ENCODE measurements at places on chromosomes 6 and 20. TPM values are rescaled to one million over a fixed set of nuclear protein-coding genes. Genes with fewer than 3 reads are reported as not detected.

The RSPH9 gene
- total RNA-seq, result 0.30 TPM

The LY6G6D gene
- total RNA-seq, result not detected

The TRAM2 gene
- total RNA-seq, result 21.3 TPM

The MYBL2 gene
- not detected for total RNA-seq

The MICA gene
- total RNA-seq, result 24.7 TPM

The VGLL2 gene
- total RNA-seq, result not detected

The ABHD16A gene
- 51.2 TPM for total RNA-seq

- no peak for DNase-seq
These were observed 14.1 kb downstream of the FAM210B start for GRCh38 chr20:56372850-56373249.

GRCh38 chr6:148068437-148069061 is 274.1 kb upstream of the SASH1 start:
- DNase-seq, result no peak

DNA sequence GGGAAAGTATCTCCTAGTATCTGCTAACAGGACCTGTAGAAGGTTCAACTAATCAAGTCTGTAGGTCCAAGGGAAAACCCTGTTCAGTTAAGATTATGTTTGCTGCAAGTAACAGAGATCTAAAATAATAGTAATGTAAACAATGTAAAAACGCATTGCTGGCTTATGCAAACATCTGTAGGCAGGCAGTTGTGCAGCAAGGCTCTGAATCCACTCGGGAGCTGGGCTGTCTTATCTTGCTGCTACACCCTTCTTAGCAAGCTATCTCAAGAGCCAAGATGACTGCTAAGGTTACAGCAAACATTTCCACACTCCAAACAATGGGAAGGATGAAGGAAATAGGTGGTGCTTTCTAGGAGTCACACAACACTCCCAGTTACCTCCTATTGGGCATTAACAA is 397.3 kb upstream of the NRSN1 start:
- DNase-seq, result no peak

DNA sequence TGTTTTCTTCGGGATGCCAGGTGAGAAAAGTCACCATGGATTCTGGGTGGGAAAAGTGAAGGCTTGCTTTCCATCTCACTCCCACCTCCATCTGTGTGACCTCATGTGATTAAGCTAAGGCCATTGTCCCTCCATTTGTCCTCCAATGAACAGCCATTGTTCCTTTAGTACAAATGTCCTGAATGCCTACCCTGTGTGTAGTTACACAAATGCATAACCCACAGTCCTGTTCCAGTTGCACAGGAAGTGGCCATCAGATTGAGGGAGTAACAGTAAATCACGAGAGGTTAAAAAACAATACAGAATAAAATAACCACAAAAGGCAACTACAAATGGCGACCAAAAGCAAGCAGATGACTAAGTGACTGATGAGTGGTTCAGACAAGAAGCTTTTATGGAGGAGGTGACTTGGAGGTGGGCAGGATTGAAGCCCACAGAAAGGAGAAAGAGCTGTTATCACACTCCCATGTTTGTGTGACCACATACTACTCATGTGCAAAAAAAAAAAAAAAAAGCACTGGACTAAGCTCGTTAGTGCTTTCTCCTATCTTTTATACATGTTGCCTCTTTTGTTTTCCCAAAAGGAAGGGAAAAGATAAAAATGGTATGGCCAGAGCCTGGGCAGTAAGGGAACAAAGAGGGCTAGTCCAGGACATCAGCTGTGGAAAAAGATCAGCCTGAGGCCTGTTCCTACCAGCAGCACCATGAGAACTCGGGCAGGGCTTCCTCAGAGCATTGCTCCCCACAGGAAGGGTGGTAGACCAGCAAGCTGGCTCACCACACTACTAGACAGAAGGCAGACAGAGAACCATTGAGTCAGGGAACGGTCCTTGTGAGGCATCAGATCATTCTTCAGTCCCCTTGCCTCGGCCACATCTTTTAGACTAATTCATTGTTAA is 111.0 kb downstream of the TFAP2A start:
- no peak for DNase-seq

GRCh38 chr20:991850-992249 is 10.3 kb downstream of the RSPO4 start:
- no peak for DNase-seq

- DNase-seq, result peak; percentile 22
These were observed at the start of gene STMND1 for GRCh38 chr6:17101422-17102257. STMND1 (plus strand) TSS chr6:17102050; CDS start chr6:17102258, 208 bp downstream.

DNA sequence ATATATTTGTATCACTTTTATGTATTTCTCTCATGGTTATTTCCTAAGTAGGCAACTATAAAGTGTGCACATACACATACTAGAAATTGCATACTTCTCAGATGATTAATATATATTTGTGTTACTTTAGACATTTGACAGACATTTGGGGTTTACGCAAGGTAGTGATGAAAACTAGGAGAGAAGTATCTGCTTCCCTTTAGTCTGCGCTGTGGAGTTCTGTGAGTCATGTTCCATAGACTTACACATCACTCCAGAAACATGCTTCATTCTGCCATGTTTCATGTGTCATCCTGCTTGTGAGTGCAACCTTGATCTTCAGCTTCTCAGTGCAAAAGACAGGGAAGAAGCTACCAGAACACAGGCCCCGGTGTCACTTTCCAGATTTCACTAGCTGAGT is 200.7 kb upstream of the BMP2 start:
- no peak for DNase-seq

DNA sequence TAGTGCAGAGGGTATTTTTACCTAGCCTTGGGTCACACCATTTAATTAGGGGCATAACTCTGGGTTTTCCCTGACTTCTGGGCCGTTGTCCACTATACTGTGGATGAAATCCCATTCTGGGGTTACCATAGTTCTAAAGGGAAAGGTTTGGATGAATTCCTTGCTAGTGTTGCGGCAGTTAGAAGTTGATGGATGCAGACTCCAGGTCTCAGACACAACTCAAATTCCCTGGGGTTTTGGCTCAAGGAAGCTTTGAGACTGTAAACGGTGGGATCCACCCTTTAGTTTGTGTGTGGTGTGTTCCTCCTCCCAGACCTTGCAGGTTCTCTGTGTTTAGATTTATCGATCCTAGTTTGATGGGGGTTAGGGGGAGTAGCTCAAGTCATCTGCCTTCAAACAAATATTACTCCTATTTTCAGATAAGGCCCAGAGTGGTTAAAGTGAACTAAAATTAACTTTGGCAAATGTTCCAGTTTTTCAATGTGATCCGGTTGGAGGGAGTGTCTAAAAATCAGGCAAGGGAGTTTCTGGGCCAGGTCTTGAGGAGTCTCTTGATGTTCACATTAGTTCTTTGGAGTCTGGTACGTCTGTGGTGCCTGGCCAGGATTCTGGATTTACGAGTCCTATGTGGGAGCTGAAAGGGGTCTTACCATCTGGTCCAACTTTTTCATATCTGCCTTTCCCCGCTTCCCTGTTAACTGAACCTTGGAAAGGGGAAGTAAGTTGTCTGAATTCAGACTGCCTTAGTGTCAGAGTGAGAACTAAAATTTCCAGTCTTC is 1.5 kb downstream of the RALY start:
- DNase-seq, result peak; percentile 14

DNA sequence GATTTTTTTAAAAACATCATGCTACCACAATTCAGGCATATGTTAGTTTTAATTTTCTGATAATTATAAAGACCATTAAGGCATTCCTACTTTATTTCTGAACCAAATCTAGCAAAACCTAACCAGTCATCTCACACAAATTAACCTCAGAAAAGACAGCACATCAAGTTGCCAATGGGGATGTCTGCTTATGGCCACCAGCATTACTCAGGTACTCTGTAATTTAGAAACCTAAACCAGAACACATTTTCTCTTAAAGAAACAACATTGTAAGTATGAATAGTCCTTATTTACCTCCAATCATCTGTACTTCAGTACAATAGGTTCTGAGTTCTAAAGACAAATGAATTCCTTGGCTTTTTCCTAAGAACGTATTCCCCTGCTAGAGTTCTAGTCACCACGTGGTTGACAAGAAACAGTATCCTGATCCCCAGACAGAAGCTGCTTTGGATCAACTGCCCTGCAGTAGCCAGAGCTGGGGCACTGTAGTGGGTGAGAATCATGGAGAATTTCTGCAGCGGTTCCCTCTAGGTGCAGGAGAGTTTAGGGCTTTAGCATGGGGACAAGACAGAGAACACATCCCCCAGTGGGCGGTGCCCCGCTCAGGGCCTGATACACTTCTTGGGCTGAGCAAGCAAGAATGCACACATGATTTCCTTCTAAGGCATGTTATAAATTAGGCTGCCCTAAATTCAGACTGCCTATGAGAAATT is 15.4 kb downstream of the GCLC start:
- DNase-seq, result no peak

DNA sequence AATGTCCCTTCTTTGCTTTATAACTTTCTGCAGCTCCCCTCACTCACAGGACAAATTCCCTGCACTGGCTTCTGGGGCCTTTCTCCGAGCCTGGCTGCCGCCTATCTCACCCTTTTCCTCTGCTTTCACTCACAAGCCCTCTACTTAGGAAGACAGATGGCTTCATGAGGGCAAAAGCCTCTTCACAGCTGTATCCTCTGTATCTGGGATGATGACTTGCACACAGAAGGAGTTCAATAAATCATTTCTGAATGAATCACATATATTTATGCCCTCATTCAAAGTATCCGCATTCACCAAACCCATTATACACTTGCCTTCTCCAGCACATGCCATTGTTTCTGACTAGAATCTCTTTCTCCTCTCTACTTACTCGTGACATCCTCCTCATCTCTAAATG is 159.0 kb upstream of the RIPOR2 start:
- no peak for DNase-seq

- no peak for DNase-seq
These were observed 1.3 kb upstream of the LIME1 start for GRCh38 chr20:63734946-63735858.

- DNase-seq, result no peak
These were observed 28.3 kb upstream of the SLC9A8 start for GRCh38 chr20:49784291-49784690.

DNA sequence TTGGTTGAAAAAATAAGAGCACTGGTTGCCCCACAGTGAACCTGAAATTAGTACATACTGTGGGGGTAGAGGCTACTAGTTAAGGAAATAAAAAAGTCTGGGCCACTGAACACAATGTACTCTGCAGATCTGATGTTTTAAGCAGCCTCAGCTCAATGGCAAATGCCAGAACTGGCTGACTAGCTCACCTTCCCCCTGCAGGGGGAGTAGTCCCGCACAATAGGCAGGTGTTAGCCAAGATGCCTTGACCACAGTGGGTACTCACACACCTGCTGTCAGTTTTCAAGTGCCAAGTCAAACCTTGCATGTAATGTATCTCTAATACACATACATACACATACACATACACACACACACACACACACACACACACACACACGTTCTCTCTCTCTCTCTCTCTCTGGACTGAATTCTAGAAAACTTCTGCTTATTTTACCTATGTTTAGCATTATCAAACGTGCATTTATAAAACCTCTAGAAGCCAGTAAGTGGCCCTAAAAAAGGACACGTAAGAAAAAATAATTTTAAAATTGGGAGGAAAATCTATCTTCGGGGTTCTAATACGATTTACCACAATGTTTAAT is 36.1 kb downstream of the GMDS start:
- no peak for DNase-seq

GRCh38 chr20:64055893-64056638 is 6.6 kb upstream of the SOX18 start:
- DNase-seq, result no peak

GRCh38 chr6:18126121-18126520 is 3.6 kb upstream of the NHLRC1 start:
- DNase-seq, result no peak

- no peak for DNase-seq
These were observed 40.5 kb upstream of the NKX2-4 start for GRCh38 chr20:21437816-21438215.

- no peak for DNase-seq
These were observed 56.9 kb downstream of the BCAS1 start for GRCh38 chr20:54013471-54013870.

GRCh38 chr20:59421089-59421488 is 120.7 kb downstream of the EDN3 start:
- DNase-seq, result no peak

GRCh38 chr6:150491131-150491810 is 108.4 kb upstream of the PLEKHG1 start:
- no peak for DNase-seq

DNA sequence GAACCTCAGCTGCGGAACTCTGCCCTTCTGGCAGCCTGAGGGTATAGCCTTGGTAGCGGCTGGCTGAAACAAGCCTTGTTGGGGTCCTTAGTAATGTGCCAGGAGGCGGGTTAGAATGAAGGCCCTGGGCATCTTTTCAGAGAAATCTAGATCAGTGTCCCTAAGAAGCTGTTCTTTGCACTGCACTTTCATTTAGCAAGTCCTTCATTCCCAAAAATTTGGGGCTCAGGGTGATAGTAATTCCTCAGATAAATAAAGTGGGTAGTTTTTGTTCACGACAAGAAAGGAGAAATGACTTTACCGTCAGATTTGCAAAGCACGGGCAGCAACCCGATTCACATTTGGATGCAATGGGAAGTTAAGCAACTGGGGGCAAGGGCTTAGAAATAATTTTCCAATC is 3.2 kb downstream of the INSM1 start:
- DNase-seq, result no peak

DNA sequence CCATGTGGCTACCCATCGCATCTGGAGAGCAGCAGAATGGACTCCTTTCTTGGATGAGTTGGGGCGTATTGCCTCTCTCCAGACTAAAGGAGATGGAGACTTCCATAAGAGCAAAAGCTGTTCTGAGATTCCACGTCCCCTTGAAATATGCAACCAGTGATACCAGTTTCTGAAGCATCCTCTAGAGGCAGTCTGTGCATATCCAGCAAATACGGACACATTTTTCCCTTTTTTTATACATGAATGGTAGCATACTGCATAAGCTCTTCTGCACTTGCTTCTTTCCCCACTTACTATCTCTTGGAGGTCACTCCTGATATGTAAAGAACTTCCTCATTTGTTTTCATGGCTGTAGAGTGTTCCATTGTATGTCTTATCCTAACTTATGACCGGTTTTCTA is 34.6 kb downstream of the TAF8 start:
- no peak for DNase-seq

GRCh38 chr6:81241126-81242041 is 511.1 kb downstream of the TENT5A start:
- DNase-seq, result no peak

DNA sequence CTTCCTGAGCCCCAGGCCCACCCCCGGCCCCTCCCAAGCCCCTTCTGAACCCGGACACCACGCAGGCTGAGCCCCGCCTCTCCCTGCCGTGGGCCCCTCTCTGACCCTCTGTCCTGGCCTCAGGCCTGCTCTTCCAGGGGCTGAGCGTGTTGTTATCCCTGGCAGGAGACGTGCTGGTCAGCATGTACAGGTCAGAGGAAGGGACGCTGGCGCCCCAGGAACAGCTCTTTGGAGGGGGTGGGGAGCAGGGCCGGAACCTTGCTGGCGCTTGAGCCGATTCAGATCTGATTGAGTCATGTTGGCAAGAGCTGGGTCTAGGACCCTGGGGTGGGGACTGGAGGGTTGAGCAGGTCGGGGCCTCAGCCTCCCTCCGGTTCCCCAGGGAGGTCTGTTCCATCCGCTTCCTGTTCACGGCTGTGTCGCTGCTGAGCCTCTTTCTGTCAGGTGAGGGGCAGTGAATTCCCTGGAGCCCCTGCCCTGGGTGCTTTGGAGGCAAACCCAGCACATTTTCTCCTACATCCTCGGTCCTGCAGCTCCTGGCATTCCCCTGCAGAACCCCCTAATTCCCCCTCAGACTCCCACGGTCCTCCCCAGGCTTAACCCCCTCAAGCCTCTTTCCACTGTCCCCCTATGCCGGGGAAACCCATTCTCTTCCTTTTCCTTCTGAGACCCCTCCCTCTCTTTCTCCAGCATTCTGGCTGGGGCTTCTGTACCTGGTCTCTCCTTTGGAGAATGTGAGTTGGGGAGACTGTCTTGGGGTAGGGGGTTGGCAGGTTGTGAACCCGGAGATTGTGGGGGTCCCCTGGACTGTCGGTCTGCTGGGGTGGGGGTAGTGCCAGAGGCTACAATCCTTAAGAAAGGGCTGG is 2.0 kb downstream of the SPAG4 start:
- DNase-seq, result peak; percentile 27
